ENCODE measurements at places on chromosomes 3 and 15. TPM values are rescaled to one million over a fixed set of nuclear protein-coding genes. Genes with fewer than 3 reads are reported as not detected.

DNA sequence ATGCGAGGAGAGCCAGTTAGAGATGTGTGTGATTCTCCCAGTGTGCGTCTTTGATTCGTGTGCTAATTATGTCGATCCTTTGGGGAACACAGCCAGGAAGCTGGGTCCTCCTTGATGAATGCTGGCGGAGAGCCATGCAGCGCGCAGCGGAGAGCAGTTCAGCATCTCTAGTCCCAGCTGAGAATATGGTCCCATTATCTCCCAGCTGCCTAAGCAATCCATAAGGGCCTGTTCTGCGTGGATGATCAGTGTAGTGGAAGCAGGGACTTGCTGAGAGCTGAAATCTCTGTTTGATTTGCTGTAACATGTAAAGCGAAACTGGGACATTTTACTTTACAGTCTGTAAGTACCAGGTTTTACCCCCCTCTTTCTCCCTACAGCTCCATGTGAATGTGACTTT, 412.7 kb downstream of the CNTN4 start:
- no peak for DNase-seq

Gene SLC24A5
- total RNA-seq: not detected

Gene PFN2
- total RNA-seq: not detected

Gene SPSB4
- total RNA-seq: not detected

Gene TOP2B
- 112 TPM for total RNA-seq

Gene NOX5
- not detected for total RNA-seq
